Cortex of kidney (tissue), 1 donor: ENCODE measurements at places on chromosomes 2 and 18.

- DNase-seq = no peak
These were observed 30.4 kb downstream of the CYTIP start for GRCh38 chr2:157413326-157414035.

- no peak for DNase-seq
These were observed 152.3 kb downstream of the KCNE4 start for GRCh38 chr2:223203971-223204929.

GRCh38 chr2:157087373-157088002 is 170.0 kb upstream of the GALNT5 start:
- no peak for DNase-seq

DNA sequence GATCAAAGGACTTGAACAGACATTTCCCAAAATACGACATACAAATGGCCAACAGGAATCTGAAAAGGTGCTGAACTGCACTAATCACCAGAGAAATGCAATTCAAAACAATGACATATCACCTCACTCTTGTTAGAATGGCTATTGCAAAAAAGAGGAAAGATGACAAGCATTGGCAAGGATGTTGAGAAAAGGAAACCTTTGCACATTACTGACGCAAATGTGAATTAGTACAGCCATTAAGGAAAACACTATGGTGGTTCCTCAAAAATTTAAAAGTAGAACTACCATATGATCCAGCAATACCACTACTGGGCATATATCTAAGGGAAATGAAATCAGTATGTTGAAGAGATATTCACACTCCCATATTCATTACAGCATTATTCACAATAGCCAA is 57.7 kb upstream of the ASPRV1 start:
- DNase-seq = no peak

DNA sequence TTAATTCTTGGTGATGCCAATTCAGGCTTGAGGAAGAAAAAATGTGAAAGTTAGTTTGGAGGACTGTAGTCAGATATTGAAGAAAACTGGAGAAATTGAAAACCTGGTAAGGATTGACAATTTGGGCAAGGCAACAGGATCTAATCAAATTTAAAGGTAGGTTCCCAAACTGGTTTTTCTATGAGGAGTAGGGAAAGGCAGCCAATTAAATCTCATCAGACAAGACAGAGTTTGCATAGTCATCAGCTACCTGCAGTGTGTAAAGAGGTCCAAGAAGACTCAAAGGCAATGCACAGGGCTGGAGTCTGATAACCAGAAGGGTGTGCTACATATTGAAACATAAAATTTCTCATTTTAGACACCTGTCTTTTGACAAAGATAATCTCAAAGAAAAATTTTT is 16.0 kb upstream of the CAB39 start:
- no peak for DNase-seq

- no peak for DNase-seq
These were observed 4.3 kb downstream of the BIN1 start for GRCh38 chr2:127102521-127103242.

DNA sequence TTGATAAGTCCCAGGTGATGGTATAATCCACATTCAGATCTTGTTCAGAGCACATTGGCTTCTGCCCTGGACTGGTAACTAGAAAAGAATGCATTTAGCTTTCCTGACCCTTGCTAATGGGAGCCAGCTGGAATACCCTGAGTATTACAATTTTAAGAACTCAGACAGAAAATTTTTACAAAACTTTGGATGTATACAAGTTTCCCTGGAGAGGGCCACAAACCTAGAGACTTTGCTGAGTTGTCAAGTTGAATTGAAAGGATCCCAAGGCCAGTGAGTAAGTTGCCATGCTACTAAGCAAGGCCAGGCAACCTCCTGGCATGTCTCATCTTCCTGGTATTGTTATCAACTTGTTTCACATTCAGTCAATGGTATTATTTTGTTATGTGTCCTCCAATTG is 20.0 kb upstream of the NABP1 start:
- DNase-seq = no peak
